ENCODE measurements at places on chromosomes 1 and 21.
A peak's percentile ranks its signal among the peaks of the same experiment; 100 is the strongest.

DNA sequence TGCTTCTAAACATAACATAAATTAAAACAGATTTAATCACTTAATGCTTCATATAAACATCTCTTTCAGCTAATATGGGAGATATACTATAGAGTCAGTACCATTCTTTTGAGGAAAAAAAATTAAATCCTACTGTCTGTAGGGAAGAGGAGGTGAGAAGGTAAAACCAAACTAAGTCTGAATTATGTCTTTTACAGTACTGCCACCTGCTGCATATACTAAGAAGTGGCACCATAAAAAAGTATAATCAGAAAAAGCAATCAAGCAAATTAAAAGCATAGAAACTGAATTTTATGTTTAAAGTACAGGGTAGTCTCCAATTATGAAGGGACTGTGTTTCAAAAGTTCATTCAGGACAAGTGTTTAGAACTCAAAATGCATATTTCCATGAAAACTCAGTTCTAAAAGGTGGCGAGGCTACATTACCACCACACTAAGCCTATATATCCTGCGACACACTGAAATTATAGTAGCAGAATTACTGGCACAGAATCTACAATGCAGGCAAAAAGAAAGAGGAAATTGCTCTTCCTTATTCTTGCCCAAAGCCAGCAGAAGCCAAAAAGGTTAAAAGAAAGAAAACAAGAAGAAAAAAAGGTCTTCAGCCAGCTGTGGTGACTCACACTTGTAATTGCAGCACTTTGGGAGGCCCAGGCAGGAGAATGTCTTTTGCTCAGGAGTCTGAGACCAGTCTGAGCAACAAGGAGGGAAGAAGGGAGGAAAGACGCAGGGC is 9.0 kb downstream of the NSL1 start:
- DNase-seq, result no peak

GRCh38 chr1:61388566-61388965 is 306.2 kb downstream of the NFIA start:
- DNase-seq, result no peak

GRCh38 chr21:46284733-46285132 is 678 bp downstream of the MCM3AP start:
- DNase-seq, result no peak

DNA sequence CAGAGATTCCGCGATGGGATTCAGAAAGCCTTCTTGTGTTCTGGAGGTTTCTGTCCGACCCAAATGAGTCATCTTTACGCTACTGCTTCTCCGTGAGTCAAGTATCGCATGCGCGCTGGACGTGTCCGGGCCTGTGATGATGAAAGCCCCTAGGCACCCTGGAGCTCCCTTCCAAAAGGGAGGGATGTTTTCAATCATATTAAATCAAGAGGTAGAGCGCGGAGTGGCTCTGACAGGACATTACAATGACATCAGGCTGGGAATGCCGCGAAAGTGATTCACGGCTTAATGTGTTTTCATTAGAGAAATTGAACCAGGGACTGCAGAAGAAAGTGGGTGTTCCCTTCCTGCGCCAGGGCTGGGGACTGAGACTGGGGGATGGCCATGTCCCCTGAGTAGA is 48.5 kb downstream of the AJAP1 start:
- DNase-seq, result no peak

- DNase-seq, result no peak
Observed at GRCh38 chr1:82421782-82422181, 621.0 kb downstream of the ADGRL2 start.

DNA sequence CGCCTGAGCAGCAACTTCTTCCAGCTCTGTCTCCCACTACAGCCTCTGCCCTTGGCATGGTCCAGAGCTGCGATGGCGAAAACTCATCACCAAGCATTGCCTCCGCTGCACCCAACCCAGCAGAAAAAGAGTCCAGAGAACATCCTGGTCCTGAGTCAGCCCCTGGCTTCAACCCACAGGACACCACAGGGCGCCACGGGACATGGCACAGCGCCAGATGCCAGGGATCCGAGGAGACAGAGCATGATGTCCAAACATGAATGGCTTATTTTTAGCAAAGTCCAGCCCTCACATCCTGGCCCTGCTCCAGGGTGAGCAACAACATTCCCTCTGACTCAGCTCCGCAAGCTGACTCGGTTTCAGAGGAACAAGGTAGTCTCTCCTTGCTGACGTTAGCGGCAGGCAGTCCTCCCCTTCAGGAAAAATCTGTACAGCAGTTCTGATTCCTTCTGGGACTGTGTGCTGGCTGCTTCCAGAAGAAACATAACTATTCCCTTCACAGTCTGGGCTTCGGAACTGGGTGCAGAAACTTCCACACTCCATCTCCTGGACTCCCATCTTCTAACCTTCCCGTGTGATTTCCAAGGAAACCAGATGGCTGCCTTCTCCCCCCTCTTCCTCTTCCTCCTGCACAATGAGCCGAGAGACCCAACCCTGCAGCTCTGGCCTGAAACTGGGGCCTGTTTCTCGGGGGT is 131.3 kb downstream of the TOMM20 start:
- DNase-seq, result no peak

GRCh38 chr1:118297521-118297920 is 112.5 kb upstream of the SPAG17 start:
- DNase-seq, result no peak

- peak; percentile 72 for DNase-seq
Observed at GRCh38 chr1:3772027-3772714, 378 bp upstream of the SMIM1 start.

DNA sequence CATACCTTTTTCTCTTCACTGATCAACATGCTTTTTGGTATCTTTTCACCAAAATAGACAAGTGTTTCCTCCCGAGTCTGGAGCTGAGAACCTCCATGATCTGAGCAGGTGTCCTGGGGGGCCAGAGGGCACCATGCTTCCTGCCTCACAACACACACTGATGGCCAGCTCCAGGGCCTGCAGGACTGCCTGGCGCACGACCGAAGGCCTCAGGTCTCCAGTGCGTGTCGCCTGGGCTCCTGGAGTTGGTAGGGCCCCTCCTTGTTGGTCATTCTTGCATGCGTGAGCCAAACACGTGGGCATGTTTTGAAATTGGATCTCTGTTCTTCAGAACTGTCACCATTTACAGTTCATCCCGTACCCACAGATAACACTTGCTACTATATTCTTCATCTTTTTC is 64.4 kb downstream of the SLC37A1 start:
- no peak for DNase-seq

DNA sequence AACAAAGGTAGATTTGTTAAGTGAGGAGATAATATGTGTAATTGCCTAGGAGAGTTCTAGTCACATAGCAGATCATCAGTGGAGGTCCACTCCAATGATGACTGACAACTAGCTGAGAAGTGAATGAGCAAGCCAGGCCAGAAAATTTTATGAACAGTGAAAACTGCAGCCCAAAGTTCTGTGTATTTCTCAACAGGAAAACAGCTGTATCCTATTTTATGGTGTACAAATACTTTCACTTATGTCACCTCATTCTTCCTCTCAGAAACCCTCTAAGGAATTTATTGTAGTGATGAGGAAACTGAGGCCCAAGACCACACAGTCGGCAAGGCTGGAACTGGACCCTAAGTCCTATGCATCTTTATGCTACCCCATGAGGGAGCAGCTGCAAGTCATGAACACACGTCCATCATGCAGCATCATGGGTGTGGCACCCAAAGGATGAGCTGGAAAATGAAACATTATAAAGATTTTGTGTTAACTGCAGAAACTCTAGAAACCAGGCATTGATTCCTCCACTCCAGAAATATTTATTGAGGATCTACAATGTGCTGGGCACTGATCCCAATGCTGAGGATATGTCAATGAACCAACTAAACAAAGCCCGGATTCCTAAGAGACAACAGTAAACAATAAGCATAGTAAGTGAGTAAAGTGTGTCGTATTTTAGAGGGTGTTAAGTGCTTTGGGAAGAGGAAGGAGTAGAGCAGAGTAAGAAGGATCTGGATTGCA is 99.5 kb upstream of the DUSP10 start:
- no peak for DNase-seq

- no peak for DNase-seq
Observed at GRCh38 chr1:36400514-36400824, 2.8 kb upstream of the LSM10 start.

- DNase-seq, result no peak
Observed at GRCh38 chr1:3904843-3905185, 4.7 kb upstream of the C1orf174 start.

- DNase-seq, result no peak
Observed at GRCh38 chr1:206573319-206573718, 38.9 kb downstream of the EIF2D start.

- DNase-seq, result no peak
Observed at GRCh38 chr1:76219366-76219818, 144.8 kb downstream of the ST6GALNAC3 start.

DNA sequence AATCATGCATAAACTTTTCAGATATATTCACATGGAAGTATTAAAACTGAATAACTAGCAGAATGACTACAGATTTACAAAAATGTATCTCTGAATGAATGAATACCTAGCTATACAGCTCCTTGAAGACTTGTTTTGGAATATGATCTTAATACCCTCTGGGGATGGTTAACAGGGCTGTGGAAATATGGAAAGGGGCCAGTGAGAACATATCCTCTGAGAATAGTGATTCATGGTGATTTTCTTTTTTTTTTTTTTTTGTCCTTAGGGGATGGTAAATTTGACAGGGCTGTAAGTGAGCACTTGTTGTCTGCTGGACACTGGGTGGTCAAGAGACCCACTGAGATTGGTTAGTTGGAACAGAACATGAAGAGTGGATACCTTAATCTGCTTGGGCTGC is 80.7 kb upstream of the HP1BP3 start:
- no peak for DNase-seq

DNA sequence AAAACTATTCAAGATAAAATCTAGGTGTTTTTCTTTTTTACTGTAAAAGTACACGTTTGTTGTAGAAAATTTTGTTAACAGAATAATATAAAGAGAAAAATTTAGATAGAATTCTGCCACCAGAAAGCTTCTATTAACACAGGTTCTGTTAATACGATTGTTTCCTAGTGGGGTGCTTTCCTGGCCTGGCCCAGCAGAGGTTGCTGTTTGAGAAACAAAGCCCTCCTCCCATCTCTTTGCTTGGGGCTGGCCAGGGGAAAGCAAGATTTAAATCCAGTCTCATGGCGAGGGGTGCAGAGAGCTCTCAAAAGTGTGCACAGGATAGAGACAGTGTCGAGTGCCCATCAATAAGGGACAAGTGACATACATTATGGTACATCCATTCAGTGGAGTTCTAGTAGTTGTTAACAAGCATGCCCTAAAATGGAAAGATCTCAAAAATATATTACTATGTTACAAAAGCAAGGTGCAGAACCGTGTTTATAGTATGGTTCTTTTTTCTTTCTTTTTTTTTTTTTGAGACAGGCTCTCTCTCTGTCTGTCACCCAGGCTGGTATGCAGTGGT is 14.6 kb upstream of the ACBD3 start:
- no peak for DNase-seq

- DNase-seq, result no peak
Observed at GRCh38 chr1:101162300-101162699, 74.5 kb upstream of the S1PR1 start.

- DNase-seq, result no peak
Observed at GRCh38 chr21:16124378-16125138, 394.8 kb downstream of the USP25 start.

DNA sequence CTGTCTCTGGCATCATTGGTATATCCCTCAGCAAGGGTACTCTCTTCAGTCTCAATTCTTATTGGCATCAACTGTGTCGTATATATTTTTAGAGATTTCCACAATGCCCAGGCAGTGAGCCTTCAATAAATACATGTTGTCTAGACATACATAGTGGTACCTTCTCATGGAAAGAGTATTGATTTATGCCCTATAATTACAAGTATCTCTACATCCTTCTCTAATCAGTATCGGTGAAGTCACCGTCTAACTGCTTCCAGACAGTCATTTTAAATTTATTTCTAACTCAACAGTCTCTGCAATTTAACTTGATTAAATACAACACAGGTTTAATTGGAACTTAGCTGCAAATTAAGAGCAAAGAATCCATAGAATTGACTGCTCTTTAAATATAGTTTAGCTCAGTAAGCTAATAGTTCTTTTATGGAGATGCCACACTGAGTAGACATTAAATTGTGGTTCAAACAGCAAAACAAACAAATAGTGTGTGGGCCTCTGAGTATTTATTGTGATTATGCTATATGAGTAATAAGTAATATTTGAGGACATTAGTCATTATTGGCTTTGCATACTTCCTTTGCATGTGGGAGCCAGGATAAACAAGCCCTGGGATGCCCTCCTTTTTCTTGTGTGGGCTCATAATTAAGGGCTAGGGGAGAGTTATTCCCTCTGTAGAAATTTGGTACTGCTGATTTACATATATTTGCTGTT is 126.9 kb upstream of the DUSP10 start:
- DNase-seq, result no peak

GRCh38 chr1:32100807-32101708 is 6.8 kb upstream of the KPNA6 start:
- no peak for DNase-seq

DNA sequence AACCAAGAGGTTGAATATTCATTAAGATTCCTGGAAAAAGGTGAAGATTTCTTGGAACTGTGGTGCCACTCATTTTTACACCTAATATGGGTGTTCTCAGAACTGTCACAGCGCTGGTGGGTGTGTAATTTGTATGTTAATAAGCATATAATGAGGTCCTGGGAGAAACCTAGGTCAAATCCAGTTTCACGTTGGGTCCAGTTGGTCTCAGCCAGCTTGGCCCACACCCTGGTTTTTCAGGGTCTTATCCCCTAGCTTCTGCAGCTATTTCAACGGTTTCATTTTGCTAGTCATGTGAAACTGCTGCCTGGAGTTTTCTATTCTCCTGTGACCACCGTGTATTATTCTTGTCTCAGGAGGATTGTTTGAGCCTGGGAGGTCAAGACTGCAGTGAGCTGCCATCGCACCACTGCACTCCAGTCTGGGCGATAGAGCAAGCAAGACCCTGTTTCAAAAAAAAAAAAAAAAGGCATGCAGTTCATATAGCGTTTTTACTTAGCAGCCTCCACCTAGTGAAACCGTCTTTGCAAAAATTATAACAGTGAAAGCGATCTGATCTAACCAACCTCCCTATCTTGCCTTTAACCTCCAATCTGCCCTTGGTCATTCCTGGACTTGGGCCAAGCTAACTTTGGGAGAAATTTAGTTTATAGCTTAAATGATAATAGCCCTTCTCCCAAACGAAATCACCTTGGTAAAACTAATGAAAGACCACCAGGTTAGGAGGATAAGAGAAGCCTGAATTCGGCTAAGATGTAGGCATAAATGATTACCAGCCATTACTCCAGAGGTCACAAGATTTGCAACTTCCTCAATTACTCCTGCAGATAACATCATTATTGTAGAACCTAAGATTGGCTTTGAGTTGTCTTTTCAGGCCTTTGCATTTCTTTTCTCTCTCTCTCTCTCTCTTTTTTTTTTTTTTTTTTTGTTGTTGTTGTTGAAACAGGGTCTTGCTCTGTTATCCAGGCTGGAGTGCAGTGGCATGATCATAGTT is 44.0 kb downstream of the PTAFR start:
- no peak for DNase-seq

GRCh38 chr1:168893359-168893801 is 164.4 kb upstream of the DPT start:
- DNase-seq, result no peak

DNA sequence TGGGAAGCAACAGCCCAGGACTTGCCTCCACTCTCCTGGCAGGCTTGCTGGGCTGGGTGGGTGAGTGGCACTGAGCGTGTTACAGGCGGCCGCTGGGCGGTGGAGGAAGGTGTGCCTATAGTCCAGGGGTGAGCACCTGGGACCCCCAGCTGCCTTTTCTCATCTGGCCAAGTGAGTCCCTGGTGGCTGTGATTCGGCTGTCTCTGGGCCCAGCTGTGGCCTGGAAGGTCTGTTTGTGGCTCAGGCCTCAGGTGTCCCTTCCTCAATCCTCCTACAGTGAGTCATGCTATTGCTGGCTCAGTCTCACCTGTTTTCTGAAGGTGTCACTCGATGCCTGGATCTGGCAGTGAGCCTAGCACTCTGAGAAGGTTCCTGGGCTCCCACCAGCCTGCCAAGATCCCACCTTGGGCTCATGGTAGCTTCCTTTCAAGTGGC is 564.2 kb downstream of the PTPRU start:
- no peak for DNase-seq
